ENCODE measurements at places on chromosomes 7 and 10.

DNA sequence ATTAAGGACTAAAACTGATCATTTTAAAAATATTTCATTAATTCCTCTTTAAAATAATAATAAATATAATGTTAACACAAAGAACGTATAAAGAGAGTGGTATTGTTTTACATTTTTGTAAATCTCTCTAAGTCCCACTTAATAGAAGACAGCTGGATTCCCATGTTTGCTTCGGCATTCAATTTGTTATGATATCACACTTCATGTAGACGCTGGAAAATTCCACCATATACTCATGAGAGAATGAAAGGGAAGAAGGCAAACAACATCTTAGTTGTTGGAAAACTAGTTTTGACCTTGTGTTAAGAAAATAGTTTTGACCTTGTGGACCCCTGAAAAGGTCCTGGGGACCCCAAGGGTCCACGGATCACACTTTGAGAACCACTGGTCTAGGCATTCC lies 85.3 kb upstream of the MGMT start:
- DNase-seq: no peak

DNA sequence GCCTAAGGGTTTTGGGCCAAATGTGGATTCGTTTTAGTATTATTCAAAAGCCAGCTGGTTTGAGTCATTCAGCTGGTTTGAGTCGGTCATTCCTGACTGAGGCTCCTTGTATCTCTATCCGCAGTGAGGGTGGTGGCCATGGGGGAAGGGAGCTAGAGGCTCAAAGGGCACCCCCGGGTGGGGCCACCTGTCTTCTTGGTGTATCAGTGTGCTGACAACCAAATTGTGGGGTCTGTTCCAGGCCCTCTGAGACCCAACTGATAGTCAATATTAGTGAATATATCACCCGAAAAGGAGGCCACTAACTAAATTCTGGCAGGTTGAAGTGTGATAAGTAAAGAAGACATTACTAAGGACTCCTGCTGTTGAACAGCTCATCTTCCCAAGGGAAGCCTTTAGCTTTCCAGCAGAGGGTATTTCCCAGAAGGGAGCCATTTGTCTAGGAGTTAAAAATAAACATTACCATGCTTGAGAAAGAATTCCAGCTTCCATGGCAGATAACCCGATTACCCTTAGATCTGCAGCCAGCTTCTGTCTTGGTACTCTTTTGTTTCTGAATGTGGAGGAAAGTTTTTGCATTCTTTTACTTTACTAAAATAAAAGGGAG lies 29.9 kb upstream of the DDX50 start:
- DNase-seq: peak; percentile 5

GRCh38 chr7:78134256-78134655 lies 335.7 kb downstream of the PHTF2 start:
- peak; percentile 69 for DNase-seq

DNA sequence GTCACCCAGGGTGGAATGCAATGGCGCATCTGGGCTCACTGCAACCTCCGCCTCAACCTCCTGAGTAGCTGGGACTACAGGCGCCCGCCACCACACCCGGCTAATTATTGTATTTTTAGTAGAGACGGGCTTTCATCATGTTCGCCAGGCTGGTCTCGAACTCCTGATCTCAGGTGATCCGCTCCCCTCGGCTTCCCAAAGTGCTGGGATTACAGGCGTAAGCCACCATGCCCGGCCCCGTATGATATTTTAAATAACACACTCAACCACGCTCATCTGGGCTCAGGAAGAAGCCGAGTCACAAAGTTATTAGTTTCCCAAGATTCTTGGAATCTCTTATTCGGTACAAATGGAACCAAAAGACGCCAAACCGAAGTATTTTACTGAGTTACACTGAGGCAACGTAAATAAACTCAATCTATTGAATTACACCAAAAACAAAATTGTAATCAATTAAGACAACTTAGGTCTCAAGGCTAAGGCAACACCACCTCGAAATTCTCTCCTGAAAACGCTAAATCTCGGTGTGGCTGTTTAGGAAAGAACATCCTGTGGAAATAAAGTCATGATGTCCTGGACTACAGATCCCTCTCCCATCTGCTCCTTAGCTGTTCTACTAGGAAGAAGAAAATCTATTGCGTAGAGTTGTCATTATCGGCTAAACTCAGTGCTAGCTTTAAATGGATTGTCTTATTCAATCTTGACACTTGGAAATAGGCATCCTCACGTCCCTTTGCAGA lies 910 bp downstream of the ARHGAP19 start:
- DNase-seq: no peak

GRCh38 chr10:3494838-3495230 lies 290.2 kb downstream of the KLF6 start:
- no peak for DNase-seq

DNA sequence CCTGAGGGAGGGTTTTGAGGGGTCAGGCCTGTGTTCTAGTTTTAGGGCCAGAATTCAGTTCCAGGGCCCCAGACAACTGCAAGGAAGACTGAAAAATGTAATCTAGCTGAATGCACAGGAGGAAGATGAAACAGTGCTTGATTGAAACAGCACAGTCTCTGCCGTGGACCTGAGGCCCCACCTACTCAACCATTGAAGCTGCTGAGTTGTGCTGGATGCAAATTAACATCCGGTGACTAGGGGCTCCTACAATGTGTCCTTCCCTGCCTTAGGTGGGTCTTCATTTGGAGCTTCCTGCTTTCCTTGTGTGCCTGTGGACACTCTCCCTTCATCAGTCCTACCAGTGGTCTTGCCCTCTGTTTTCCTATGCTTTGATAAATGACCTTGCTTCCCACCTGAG lies 5.7 kb downstream of the GLRX3 start:
- no peak for DNase-seq

GRCh38 chr10:76631036-76631670 lies 1006.5 kb downstream of the KCNMA1 start:
- no peak for DNase-seq

DNA sequence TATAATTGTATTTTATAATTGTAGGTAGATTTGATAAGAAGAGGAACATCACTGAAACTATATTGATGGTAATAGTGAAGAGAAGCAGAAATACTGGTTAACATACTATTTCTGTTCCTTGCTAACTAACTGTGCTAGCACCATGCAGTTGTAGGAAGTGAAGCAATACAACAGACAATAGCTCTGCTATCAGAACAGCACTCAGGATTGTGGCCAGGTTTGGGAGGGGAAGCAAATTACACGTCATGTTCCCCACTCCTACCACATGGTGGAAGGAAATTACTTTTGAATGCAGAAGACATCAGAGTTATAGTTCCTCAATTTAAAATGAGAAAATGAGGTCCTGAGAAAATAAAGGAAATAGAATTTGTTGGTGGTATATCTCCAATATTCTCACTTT lies 151.1 kb downstream of the DGKB start:
- DNase-seq: no peak

DNA sequence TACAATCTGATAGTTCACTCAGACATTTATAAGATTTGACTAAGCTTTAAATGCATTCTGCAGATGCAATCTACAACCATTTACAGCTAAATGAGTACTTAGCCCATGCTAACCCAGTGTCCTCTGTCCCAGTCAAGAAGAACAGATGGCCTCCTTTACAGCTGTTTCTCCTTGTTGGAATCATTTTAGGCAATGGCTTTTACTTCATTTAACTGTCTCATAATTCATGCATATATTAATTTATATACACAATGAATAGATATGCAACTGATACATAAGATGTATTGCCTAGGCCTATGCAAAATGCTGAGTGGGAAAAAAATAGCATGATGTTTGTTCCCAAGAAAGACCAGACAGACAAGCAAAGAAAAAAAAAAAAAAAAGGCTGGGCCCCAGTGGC lies 82.2 kb downstream of the TSPAN12 start:
- no peak for DNase-seq

DNA sequence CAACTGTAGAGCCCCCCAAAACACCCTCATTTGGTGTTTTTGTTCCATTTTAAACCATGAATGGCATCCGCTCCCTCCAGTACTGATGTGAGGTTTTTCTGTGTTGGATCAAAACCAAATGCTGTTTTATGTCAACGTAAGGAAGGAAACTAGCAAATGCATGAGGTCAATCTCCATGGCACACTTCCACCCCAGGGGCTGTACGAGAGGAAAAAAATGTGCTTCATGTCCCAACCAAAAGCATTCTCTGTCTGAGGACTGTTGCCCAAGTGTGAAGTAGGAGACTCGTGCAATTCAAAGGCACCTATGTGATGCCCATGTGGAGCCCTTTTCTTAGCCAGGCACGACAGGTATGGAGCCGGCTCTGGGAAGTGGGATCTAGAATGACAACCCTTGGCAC lies 180.3 kb upstream of the MKI67 start:
- no peak for DNase-seq

GRCh38 chr7:95691464-95691863 lies 80.9 kb upstream of the DYNC1I1 start:
- no peak for DNase-seq

- peak; percentile 69 for DNase-seq
Observed at GRCh38 chr7:67636348-67637022, 639.9 kb downstream of the TYW1 start.

- no peak for DNase-seq
Observed at GRCh38 chr7:67525588-67525987, 529.0 kb downstream of the TYW1 start.

DNA sequence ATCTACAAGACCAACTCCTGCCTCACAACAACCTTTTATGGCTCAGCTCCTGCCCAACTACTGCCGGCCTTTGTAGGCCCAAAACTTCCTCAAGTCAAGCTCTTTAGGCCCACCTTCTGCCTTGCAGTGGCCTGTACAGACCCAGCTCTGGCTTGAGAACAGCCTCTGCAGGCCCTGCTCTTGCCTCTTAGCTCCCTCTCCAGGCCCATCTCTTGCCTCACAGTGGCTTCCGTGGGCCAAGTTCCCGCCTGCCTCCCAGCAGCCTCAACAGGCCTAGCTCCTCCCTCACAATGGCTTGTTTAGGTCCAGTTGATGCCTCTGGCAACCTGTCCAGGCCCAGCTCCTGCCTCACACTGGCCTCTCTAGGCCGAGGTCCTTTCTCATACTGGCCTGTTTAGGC lies 32.4 kb upstream of the VKORC1L1 start:
- peak; percentile 19 for DNase-seq

DNA sequence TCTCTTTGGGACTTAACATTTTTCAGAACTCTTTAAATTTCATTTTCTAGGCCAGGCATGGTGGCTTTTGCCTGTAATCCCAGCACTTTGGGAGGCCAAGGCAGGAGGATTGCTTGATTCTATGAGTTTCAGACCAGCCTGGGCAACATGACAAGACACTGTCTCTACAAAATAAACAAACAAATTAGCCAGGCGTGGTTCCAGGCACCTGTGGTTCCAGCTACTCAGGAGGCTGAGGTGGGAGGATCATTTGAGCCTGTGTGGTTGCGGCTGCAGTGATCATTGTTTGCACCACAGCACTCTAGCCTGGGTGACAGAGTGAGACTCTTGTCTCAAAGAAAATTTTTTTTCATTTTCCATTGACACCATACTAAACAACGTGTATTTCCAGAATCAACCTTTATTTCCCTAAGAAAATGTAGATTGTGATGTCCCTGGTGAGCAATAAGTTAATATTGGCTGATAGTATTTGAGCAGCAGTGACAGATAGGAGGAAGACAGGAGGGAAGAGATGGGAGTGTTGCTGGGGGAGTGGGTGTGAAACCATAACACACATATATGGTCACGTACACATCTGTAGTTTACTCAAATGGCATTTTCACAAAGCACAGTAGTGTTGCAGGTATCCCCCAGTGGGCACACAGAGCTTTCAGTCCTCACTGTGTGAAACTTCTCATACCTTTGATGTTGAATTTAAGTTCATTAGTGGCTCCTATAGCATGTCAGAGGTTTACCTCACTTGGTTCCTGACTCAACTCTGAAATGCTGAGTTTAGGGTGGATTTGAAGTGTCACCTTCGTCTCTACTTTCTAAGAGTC lies 205.6 kb downstream of the AUTS2 start:
- no peak for DNase-seq

GRCh38 chr7:4265066-4265465 lies 417.0 kb upstream of the FOXK1 start:
- no peak for DNase-seq

GRCh38 chr10:11469575-11470391 lies 141.7 kb downstream of the USP6NL start:
- no peak for DNase-seq

DNA sequence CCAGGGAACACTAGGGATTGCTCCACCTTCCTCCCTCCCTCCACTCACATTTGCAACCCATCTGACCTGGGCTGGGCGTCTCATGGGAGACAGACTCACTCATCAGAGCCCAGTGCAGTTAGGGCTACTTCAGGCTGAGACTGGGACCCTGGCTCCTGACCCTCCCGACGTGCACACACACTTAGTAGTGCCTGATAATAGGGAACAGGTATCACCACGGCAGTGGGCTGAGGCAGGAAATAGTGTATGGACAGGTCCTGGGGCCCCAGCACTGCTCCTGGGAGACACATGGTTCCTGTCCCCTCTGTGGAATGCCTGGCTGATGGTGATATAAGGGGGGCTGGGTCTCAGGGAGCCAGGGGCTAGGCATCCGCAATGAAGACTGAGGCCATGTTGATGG lies 14.3 kb downstream of the AQP1 start:
- no peak for DNase-seq

DNA sequence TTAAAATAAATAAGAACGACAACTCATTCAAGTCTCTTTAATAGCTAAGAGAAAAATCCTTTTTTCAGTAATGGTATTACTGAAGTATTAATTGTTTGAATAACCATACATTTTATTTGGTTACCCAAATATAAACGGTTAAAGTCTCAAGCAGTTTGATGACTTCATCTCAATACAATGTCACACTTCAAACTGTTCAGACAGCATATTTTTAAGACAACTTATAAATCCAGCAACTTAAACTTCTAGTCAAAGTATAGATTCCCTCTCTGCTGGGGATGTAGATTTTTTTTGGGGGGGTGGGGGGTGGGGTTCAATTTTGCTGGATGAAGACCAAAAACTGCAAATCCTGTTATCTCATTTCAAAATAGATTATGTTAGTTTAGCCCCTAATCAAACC lies 42.0 kb downstream of the GNA12 start:
- no peak for DNase-seq

Data from NCI-H1694 (cell line).